Stomach (tissue), 19 donors: ENCODE measurements at places on chromosomes 4 and X. TPM values are rescaled to one million over a fixed set of nuclear protein-coding genes. Genes with fewer than 3 reads are reported as not detected.

Gene IL3RA
- 2.4 TPM for total RNA-seq

Gene SUV39H1
- 5.5 TPM for total RNA-seq

Gene CENPVL2
- total RNA-seq: not detected

Gene ATOH1
- total RNA-seq: not detected

Gene FSTL5
- not detected for total RNA-seq

DNA sequence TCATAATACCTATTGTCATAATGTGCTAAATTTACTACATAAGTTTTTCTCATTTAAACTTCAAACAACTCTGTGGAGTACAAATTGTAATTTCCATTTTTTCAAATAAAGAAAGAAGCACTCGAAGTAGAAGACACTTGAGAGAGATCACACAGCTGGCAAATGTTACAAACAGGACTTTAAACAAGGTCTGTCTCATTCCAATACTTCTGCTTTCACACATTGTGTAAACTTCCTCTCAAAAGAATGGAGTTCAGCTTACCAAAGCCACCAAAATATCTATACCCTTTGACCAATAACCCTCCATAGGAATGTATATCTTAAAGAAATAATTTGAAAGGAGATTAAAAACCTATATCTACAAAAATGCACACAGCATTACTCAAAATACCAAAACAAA is 88.3 kb downstream of the OPHN1 start:
- no peak for DNase-seq

- DNase-seq: no peak
These were observed 175.2 kb upstream of the ADAMTS3 start for GRCh38 chr4:72744103-72744725.

GRCh38 chr4:68655764-68656444 is 14.5 kb downstream of the UGT2B15 start:
- DNase-seq: peak; percentile 33

DNA sequence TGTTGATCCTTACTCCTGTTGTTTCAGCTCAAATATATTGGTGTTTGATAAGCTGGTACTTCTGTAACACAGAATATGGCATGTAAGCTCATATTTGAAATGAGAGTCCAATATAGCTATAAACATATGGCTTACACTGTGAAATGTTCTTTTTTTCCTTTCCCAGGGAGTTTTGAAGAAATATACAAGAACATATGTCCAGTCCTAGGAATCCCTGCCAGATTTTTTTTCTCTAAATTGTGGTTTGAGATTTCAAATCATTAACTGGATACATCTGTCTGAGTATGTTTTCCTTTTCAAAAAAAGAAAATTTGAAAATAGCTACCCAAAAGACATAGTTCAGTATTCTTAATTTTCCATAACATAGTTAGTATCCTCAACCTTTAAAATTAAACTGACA is 60.2 kb downstream of the HMGB2 start:
- DNase-seq: peak; percentile 34

DNA sequence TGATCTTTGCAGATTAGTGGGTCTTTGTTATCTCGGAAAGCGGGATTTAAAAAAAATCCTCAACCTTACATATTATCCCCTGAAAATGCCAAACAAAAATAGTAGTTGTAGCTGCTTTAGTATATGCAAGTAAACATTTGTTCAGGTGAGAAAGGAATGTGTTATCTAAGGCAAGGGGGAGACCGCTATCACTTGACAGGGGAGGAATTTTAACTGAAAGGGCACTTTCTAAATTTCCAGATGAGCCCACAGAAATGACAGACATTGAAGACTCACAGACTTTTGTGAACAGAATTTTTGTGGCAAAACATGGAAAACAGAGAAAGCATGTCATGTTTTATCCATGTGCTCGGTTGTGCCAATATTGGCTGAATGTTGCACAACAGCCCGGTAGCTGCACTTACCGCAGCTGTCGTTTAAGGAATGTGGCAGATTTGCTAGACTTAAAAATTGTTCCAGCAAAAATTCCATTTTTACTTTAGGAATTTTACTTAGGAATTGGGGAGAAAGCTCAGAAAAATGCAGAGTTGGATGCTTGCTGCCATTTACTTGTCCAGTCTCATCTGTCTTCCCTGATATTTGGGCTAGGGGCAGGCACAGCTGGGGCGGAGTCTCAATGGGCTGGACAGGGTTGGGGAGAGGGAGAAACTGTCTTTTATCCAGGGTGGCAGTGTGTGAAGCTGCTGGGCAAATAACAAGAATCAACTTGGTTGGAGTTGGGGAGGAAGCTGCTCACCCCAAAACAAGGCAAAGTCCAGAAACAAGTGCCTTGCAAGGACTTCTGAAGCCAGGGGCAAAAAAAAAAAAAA is 94.6 kb upstream of the RPS6KA3 start:
- DNase-seq: no peak

- DNase-seq: no peak
These were observed 175.7 kb upstream of the TBC1D9 start for GRCh38 chr4:140931911-140932310.

- no peak for DNase-seq
These were observed 542.4 kb upstream of the DIPK2B start for GRCh38 chrX:45743081-45743533.

DNA sequence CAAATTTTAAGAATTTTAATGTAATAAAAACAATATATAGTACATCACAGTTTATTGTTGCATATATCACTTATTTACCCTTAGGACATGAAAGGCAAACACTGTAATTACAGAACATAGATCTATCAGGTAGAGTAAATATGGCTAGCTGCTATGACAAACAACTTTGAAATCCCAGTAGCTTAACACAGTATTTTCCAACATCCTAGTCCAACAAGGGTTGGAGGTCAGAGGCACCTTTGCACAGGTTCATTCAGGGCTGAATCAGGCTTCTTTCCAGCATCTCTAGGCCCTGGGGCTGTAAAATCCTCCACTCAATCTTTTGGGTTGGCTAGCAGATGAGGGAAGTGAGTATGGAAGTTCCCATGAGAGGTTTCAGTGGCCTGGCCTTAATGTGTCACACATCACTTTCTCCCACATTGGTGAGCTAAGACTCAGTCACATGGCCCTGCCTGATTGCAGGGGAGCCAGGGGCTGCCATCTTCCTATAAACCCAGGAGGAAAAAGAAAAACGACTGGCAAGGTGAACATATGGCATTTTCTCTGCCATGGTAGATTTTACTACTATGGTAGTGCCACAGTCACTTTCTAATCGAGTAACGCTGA is 32.9 kb downstream of the HERC6 start:
- DNase-seq: no peak

GRCh38 chr4:20266215-20267082 is 14.7 kb downstream of the SLIT2 start:
- peak; percentile 34 for DNase-seq

GRCh38 chr4:988726-989721 is 2.2 kb downstream of the IDUA start:
- DNase-seq: no peak

- DNase-seq: no peak
These were observed 247.3 kb downstream of the SPATA18 start for GRCh38 chr4:52298444-52298843.

DNA sequence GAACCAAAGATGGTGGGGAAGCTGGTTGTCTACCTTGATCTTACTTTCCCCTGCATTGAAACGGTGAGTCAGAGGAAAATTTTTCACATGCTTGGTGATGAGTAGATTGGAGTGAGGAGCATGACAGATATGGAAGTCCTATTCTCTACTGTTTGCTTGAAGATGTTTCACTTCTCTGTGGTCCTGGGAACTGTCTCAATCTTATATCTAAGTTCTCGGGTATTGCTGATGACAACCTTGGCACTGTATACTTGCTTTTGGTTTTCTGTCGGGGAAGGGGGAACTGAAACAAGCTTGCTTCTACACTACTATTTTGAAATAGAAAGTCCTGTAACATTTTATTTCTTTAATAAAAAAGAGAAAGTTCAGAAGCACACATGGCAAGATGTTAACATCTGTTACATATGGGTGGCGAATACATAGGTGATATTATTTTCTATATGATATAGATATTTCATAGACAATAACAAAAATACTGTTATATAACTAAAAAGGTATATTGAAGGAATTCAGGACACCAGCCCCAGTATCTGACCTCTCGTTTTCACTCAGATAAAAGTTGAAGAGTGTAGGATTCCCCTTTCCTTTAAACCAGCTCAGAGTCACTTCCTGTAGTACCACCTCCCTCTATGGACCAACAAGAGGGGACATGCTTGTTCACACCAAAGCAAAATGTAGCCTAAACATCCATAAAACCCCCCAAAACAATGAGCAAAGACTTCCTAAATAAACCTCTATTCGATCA is 88.8 kb downstream of the FMR1NB start:
- no peak for DNase-seq

GRCh38 chr4:98802770-98803198 is 126.1 kb downstream of the EIF4E start:
- DNase-seq: no peak

GRCh38 chr4:40682290-40683101 is 52.8 kb upstream of the RBM47 start:
- DNase-seq: peak; percentile 40

GRCh38 chrX:116181300-116181699 is 10.8 kb downstream of the AGTR2 start:
- DNase-seq: no peak

- DNase-seq: no peak
These were observed 274.6 kb downstream of the NKX6-1 start for GRCh38 chr4:84224522-84224921.

GRCh38 chr4:26819026-26819425 is 41.6 kb upstream of the STIM2 start:
- DNase-seq: no peak

GRCh38 chr4:3022112-3022511 is 52.2 kb downstream of the HTT-AS start:
- no peak for DNase-seq

DNA sequence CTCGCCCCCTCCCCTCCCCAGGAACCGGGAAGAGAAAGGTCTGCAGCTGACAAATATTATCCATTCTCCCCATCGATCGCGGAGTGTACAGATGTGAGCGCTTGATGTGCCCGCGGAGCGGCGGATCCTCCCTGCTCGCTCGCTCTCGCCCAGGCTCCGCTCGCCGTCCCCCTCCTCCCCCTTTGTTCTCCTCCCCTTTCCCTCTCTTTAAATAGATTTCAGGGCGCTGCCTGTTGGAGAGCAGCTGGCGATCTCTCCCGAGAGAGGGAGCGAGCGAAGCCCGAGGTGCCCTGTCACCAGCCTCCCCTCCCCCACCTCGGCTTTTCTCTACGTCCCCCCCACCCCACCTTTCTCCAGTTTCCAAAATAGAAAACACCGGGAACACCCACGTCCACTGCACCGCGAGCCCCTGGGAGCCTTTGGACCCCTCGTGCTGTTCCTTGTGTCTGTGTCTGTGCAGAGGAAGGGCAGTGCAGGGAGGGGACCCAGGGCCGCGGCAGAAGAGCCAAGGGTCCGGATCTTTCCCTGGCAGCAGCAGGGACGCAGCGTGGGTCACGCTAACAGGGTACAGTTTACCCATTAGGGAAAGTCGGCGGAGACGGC is 56.6 kb upstream of the BCOR start:
- DNase-seq: no peak

GRCh38 chrX:123088331-123088730 is 95.7 kb upstream of the GRIA3 start:
- no peak for DNase-seq

GRCh38 chr4:88697141-88697540 is 488 bp downstream of the NAP1L5 start:
- DNase-seq: peak; percentile 77
